Endodermal cell (in vitro differentiated cells): ENCODE measurements at places on chromosomes 3 and 15. TPM values are rescaled to one million over a fixed set of nuclear protein-coding genes. Genes with fewer than 3 reads are reported as not detected.

VWA5B2 gene
- total RNA-seq, result 0.69 to 1.5 TPM (median 0.97 TPM) in 3 replicates

TMED3 gene
- 44.4 and 44.8 TPM in 2 replicates for total RNA-seq

NOX5 gene
- 0.05 to 0.08 TPM in 2 of 3 replicates, not detected in the other for total RNA-seq

SCAANT1 gene
- not detected in 2 replicates for total RNA-seq

TTC21A gene
- total RNA-seq, result 5.6 to 8.6 TPM (median 5.7 TPM) in 3 replicates

PPARG gene
- total RNA-seq, result 1.5 to 5.6 TPM (median 4.5 TPM) in 3 replicates

TIMP4 gene
- 4.4 and 5.7 TPM in 2 replicates for total RNA-seq

MYEF2 gene
- total RNA-seq, result 56.5 and 58.2 TPM in 2 replicates

C3orf49 gene
- total RNA-seq, result not detected in 2 replicates

EFCAB12 gene
- 0.73 and 1.2 TPM in 2 replicates for total RNA-seq

GABRR3 gene
- total RNA-seq, result not detected in 2 replicates

CLRN1 gene
- total RNA-seq, result not detected in 3 replicates

TRIM42 gene
- not detected in 2 replicates for total RNA-seq

ITIH4 gene
- total RNA-seq, result 2.1 to 6.0 TPM (median 5.4 TPM) in 3 replicates

PRTG gene
- total RNA-seq, result 44.9 to 51.6 TPM (median 51.5 TPM) in 3 replicates
